ENCODE measurements at places on chromosomes 6 and 20.

GRCh38 chr20:8569766-8570165, 437.7 kb downstream of the PLCB1 start:
- DNase-seq: no peak

DNA sequence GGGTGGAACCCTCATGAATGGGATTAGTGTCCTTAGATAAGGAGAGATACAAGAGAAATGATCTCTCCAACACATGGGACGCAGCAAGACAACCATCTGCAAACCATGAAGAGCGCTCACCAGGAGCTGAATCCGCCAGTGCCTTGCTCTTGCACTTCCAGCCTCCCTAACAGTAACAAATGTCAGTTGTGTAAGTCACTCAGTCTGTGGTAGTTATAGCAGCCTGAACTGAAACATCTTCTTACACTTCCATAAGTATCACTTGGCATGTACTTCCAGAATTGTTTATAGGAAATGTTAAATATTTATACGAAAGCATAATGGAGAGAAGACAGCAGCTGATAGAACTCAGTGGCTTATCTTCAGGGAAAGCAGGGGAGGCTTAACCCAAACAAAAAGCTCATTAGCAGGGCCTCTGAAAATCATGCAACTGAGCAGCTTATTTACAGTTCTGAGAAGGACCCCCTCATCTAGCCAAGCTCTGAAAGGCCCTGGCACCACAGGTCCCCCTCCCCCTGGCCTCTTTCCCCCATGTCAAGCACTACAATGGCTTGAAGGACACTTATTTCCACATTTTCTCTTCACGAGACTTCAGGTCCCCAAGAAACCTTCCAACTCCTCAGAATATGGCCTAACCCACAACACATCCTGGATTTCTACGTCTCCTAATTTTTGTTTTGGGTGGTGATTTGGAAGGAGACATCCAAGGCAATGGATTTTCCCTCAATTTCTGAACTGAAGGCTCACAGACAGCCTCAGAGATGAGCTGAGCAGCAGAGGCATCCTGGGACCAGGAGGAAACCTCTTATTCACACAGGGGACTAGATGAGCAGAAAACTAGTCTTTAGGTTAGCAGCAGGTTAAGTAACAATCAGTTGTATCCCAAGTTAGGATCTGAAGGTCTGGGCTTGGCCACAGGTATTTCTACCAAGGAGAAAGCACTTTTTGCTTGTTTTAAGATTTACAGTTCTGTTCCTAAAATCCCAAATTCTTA, 49.1 kb downstream of the GCLC start:
- no peak for DNase-seq

GRCh38 chr20:10911298-10911697, 237.5 kb upstream of the JAG1 start:
- no peak for DNase-seq

DNA sequence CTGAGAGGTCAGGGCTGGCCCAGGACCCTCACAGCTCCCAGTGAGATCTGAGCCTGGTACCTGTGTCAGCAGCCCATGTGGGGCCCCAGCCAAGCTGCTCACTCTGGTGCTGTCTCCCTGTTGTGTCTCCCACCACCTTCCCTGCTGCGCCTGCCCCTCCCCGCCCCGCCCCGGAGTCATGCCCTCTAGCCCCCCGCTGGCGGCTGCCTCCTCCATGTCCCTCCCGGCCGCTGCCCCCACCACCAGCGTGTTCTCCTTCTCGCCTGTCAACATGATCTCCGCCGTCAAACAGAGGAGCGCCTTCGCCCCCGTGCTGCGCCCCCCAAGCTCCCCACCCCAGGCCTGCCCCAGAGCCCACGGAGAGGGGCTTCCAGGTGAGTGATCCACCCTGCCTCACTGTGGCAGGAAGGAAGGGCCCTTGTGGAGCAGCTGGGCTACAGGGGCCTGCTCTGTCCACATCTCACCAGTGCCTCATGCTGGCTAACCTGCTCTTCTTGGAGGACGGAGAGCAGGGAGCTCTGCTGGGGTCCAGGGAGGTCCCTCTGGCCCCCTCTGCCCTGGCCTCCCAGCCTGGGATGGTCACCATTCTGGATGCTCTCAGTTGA, 44.9 kb downstream of the CPXM1 start:
- no peak for DNase-seq

All from activated naive CD8-positive, alpha-beta T cell treated with anti-CD3 and anti-CD28 coated beads, Interleukin-2, amount 50 U/mL, for 16 hours (primary cell).